ENCODE measurements at places on chromosomes 2 and 18.

GRCh38 chr2:88307817-88308216, 137.7 kb downstream of the THNSL2 start:
- no peak for DNase-seq

GRCh38 chr2:71153585-71154224, 23.3 kb downstream of the MPHOSPH10 start:
- no peak for DNase-seq

GRCh38 chr2:179262077-179262660, 2.5 kb downstream of the SESTD1 start:
- DNase-seq, result no peak

DNA sequence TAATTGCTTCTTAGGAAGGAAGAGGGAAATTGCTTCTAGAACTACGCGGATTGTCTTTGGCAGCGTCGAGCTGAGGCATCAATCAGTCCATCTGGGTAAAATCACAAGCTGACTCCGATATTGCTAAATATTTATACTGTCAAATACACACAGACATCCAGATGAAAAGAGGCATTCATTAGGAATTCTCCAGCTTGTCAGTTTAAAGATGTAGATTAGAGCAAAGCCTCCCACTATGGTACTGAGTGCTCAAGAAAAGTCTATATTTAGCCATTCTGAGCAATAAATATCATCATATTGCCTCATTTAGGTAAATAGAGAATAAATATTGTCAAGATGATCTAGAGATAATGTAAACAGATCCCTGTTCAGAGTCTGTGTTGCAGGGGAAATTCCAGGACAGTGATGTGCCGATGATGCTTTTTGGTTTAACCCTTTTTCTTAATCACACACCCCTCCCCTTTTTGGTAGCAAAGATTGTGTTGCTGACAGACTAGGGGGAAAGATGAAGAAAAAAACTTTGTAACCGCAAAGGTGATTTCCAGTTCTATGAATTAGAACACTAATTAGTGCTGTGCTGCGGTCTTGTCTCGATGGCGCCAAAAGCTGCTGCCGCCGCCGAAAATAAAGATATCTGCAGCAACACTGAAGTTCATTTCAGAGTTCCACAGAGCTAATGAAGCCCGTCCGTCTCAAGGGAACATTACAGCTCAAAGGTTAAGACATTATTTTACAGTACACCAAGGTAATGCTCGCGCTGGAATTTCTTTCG, 171.8 kb downstream of the PTGR3 start:
- peak; percentile 17 for DNase-seq

DNA sequence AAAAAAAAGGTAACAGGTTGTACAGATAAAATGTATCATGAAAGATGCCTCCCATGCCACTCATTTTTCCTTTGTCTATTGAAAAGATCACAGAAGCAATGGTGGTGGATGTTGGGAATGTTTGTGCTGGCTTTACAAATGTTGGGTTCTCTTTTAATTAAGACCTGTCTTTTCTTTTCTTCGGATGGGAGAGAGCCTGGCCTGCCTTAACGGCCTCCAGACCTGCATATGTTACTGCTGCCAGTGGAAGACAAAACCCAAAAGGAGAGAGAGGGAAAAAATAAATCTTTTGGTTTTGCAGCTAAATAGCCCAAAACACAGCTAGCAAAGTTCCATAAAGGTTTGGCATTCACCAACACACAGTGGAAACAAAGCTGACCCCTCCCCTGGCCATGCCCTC, 50.5 kb upstream of the FZD7 start:
- DNase-seq, result no peak

- DNase-seq, result no peak
These were observed 46.1 kb downstream of the CDCA7 start for GRCh38 chr2:173400760-173401159.

- no peak for DNase-seq
These were observed 15.9 kb upstream of the NMUR1 start for GRCh38 chr2:231546014-231546715.

GRCh38 chr2:96245609-96246390, 20.0 kb downstream of the TMEM127 start:
- DNase-seq, result no peak

DNA sequence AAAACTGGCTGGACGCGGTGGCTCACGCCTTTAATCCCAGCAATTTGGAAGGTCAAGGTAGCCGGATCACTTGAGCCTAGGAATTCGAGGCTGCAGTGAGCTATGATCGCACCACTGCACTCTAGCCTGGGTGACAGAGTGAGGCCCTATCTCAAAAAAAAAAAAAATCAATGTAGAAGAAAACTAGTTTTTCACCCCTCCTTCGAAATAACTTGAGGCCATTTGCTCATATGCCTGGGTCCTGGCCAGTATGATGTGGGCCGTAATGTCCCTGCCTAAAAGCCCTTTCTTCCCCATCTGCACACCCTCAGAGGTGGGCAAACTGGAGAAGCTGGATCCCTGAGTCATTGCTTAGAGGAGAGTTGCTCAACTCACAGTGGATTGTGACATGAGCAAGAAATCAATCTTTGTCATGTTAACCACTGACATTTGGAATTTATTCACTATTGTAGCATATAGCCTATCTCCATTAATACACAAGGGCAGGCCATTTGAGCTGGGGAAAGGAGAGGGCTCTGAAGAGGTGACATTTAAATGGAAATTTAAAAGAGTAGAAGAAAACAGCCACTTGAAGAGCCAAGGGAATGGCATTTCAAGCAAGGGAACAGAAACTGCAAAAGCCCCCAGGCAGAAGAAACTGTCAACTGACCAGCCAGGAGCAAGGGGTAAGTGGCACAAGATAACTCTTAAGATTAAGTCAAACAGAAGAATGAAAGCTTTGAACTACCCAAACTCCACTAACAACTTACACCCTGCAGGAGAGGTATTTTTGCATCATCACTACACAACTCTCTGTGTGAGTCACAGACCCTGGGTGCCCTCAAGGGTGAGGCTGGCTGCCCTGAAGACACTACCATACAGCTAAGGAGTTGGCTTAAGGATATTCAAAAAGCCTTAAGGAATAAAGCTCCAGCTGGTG, 7.6 kb upstream of the METTL21A start:
- no peak for DNase-seq

GRCh38 chr2:109531221-109531620, 82.5 kb downstream of the SEPTIN10 start:
- DNase-seq, result no peak

DNA sequence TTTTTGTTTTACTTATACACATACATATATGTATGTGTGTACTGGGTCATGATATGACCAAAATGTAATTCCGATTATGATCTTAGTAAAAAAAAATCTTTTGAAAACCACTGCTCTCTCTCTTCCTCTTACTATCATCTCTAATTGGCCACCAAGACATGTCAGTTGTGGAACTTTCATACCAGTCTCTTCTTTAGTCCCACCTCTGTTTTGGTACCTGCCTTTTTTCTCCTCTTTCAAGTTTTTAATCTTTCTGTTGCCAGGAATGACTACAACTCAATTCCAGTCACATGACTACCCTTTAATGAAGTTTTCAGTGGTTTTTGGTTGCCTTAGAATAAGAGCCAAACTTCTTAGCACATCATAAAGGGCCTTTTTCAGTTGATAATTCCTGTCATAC, 17.1 kb downstream of the RBM44 start:
- no peak for DNase-seq

DNA sequence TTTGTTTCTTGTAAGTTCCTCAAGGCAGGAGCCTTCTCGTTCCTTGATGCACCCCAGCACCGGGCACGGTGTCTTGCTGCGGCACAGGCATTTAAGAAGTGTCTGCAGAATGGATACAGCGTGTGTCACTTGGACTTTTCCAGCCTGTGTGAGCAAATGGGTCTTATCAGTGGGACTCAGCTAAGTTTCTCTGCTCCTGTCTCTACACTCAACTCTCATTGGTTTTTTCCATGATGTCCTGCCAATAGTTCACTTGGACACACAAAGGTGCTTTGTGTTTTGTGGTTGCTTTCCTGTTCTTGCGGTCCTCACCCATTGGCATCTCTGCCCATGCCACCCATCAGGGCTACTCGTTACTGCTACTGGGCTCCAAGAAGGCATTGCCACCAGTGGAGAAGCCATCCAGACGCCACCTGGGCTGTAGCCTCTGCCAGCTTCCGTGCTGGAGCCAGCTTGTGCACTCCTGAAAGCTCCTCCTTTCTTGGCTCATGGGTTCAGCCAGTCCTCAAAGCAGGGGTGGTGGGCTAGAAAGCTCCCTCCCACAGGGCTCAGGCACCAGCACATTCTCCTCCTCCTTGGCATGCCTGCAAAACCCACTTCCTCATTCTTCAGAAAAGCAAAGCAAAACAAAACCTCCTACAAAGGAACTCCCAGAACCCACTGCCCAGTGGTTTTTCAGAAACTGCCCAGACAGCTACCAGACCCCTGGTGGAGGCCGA, 41.4 kb downstream of the IL1R2 start:
- peak; percentile 18 for DNase-seq

GRCh38 chr2:9178110-9178903, 28.3 kb upstream of the ASAP2 start:
- DNase-seq, result no peak

GRCh38 chr2:83069724-83070123, 1389.4 kb downstream of the SUCLG1 start:
- DNase-seq, result no peak

DNA sequence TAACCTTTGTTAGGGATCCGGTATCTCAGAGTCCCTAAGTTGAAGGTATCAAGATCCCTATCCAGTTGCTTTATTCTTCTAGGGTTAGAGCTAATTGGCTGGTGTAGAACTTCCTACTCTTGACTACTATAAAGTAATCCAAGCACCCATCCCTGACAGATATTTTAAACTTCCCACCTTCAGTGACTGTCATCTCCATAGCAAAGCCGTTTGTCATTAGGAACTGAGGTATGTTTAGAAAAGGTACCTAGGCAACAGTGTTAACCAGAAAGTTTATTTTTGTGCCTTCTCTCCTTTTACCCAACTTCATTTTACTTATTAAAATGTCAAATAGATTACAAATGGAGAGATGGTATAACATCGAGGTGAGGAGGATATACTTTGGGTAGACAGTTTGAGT, 4.5 kb downstream of the FAM117B start:
- DNase-seq, result no peak

DNA sequence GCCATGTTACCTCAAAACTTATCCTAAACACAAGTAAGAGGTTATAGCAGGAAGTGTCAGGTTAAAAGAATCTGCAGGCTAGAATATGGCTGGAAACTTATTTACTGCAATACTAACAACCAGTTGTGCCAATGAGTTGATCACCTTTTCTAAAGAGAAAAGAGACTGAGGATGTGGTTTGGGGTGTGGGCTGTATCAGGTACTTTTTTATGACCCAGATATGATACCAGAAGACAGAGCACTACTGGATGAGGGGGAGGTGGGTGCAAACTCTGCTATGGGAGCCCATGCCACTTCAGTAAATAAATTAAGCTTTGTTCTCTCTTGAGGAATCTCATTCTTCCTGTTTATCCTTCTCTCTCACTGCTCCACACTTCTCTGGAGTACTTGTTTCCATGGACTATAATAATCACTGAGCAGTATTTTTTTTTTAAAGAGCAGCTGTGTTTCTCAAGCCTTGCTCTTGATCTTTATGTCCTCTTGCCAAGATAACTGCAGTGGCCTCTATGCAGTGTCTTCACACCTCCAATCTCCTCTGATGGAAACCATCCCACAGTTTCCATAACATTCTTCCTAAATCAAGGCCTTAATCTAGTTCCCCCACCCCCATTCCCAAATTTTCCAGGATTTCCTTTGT, 51.2 kb upstream of the NOSTRIN start:
- no peak for DNase-seq

DNA sequence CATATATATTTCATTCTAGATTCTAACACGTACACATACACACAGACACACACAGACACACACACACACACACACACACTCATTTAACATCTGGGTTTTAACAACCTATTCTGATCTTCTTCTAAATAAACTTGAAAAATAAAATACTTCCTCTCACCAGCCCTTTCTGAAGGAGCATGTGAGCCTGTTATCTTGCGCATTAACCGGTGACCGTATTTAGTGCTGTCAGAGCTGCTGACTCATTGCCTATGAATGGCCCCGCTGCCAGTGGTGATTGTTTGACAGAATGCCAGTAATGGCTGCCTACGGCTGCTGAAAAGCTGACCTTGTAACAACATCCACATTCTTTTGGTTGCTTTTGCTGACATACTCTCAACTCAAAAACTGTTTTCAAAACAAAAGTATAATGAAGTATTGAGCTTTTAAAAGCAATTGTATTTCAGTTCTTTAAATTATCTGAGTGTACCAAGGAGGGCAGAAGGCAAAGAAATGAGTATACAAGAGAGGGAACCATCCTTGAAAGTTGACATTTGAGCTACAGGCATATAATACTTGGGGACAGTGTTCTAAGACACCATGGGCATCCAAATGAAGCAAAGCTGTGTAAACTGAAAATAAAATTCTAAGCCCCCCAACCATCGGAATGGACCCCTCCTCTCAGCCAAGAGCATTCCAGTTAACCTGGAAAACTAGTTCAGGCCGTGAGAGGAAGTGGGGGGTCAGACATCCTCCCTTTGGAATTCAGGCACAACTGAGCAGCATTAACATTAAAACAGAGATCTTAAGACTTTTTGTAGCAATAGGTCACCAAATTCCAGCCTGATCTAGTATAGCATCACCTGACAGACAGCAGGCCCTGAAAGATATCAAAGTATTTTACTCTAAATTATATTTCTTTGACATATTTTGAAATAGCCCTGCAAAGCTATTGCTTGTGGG, 50.2 kb upstream of the DTNA start:
- DNase-seq, result peak; percentile 68

DNA sequence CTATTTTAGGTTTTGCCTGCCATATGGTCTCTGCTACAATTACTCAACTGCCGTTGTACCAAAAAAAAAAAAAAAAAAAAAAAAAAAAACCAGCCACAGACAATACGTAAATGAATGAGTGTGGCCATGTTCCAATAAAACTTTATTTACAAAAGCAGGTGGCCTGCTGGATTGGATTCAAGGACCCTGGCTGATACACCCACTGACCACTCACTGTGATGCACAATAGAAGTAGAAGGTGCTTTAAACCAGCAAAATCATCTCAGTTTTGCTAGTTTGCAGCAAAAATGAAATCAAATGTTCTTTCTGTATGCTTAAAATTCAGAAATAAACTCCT, 137.4 kb downstream of the AKAIN1 start:
- DNase-seq, result no peak

GRCh38 chr2:174337337-174338146, 2.8 kb downstream of the SP9 start:
- no peak for DNase-seq

DNA sequence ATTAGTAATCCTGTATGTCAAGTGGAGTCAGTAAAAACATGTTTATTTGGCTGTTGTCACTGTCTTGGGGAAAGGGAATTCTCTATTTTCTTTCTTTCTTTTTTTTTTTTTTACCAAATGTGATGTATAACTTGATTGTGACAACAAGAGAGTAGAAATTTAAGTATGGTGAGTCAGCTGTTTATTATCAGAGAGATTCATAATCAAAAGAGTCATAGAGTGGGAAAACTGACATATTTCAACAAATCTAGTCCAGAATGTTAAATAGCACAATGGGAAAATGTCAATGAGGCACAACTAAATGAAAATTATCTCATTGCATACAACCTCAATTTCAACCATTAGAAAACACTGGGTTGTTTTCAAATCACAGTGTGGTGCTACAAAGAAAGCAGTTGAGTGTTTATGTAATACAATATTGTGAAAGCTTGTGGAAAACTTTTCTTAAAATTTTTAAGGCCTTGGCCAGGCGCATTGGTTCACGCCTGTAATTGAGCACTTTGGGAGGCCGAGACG, 111.9 kb upstream of the DTNA start:
- DNase-seq, result no peak

- no peak for DNase-seq
These were observed 18.8 kb upstream of the SOX11 start for GRCh38 chr2:5673145-5674025.

GRCh38 chr2:143730155-143730952, 601.1 kb downstream of the ARHGAP15 start:
- no peak for DNase-seq

GRCh38 chr2:54755641-54756326, 32.3 kb downstream of the EML6 start:
- peak; percentile 35 for DNase-seq

Measured in head of caudate nucleus (tissue), 42 donors.